Brain microvascular endothelial cell (primary cell): ENCODE measurements at places on chromosomes 12 and 14.

DNA sequence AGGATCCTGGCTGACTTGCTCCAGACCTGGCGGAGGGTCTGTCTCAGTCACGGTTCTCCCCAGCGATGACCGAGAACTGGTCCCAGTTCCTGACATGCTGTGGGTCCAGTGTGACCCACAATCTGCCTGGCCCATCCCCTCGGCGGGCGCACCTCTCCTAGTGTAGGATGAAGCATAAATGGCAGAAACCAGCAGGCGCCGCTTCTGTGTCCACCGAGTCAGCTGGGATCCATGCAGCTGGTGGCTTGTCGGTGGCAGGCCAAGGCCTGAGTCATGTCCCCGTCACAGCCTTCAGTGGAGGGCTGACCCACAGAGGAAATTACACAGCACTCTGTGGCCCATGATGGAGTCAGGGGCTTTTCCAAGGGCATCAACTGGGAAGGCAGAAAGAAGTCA lies 38.5 kb downstream of the NFKBIA start:
- DNase-seq, result no peak

- no peak for DNase-seq
Observed at GRCh38 chr14:102317564-102318248, 1.8 kb upstream of the ZNF839 start.

GRCh38 chr12:127660961-127661360 lies 606.0 kb upstream of the TMEM132C start:
- DNase-seq, result no peak

GRCh38 chr12:87274594-87275245 lies 754.5 kb downstream of the C12orf50 start:
- peak; percentile 20 for DNase-seq

DNA sequence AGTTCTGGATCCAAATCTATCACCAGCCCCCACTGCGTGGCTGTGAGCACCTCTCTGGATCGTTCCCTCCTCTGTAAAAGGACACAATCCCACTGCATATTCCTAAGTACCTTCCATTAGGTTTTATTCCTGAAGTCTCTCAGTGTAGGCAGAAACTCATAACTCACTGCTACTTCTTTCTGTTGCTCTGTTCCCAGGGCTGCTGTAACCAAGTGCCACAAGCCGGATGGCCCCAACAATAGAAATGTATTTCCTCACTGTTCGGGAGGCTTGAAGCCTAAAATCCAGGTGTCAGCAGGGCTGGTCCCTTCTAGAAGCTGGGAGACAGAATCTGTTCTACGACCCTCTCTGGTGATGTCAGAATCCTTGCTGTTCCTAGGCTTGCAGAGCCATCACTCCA lies 24.9 kb downstream of the FOXN3 start:
- no peak for DNase-seq

DNA sequence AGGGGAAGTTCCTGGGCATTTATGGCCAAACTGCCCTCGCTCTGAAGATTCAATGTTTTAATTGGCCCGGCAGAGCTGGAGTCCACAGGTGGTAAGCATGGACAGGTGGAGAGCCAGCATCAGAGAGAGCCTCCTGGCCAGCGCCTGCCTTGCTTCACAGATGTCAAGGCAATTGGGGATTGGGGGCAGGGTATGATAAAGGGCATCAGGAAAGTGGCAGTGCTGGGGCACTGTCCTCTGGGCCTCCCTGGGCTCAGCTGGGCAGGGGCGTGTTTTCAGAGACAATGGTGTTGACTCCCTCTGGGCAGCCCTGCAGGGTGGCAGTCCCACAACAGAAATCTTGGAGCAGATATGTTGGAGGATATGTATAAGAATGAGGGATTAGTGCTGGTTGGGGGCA lies 237.3 kb downstream of the CACNA1C start:
- no peak for DNase-seq

- DNase-seq, result no peak
Observed at GRCh38 chr14:81263777-81264410, 43.1 kb upstream of the GTF2A1 start.

GRCh38 chr12:54622463-54623183 lies 12.1 kb downstream of the LACRT start:
- no peak for DNase-seq

DNA sequence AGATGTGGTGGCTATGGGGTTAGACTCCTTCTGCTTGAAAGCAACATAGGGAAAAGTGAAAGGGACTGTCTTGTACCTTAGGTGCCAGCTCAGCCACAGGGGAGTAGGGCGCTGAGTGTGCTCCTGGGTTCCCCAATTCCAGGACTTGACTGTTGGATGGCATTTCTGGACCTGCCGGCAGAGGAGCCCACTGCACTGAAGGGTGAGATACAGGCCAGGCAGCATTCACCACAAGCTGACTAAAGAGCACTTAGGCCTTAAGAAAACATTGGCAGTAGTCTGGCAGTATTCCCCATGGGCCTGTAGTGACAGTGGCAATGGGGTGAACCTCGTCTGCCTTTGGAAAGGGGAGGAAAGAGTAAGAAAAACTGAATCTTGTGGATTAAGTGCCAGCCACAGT lies 67.1 kb upstream of the TMTC2 start:
- DNase-seq, result no peak
